ENCODE measurements at places on chromosomes 7 and 10.

DNA sequence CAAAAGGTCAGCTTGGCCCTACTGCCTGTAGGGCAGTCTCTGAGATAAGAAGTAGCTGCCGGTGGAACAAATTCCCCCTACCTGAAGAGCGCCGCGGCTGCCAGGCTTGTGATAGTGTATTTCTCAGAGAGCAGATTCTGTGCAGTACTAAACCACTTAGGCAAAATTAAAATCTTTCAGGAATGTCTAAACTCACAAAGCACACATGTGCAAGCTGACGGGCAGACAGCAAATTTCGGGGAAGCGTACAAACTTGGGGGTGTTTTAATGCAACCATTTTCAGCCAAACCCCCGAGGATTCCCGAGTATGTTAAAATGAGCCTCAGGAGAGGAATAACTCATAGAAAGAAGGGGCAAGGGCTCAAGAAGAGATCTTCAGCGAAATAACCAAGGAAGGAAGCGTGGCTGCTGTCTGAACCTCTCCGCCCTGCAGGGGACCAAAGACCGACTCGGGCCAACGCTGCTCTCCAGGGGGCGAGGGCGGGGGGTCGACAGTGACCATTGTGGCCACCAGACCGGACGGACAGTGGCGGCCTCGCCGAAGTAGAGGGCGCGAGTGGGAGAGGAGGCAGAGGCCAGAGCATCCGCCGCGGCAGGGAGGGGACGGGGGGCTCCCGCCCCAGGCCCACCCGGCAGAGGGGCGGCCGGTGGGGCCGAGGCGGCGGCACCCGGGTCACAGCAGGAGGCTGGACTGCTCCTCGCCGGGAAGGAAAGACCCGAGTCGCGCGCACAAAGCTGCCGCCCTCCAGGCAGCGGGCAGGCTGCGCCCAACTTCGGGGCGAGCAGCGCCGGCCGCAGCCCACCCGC lies 819 bp downstream of the HYCC1 start:
- DNase-seq = peak; percentile 20

- no peak for DNase-seq
Measured at GRCh38 chr7:52360541-52360940, 674.9 kb upstream of the POM121L12 start.

GRCh38 chr10:125060026-125060425 lies 100.3 kb downstream of the CTBP2 start:
- no peak for DNase-seq

DNA sequence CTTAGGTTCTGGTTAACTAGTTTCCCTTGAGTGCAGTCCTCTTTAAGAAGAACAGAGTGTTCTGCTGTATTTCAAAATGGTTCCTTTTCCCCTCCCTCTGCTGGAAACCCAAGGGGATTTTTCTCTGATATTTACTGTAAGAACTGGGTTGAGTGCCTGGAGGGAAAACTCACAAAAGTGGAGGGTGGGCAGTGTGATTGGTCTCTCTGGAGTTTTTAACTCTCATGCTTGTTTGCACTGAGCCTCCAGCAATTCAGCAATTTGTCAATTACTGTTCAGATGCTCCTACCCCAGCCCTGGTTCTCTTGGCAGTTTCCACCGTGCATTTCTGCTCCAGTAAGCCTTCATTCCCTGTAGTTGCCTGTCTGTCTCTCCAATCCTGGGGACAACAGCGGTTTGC lies 273.4 kb upstream of the SORCS1 start:
- DNase-seq = no peak

DNA sequence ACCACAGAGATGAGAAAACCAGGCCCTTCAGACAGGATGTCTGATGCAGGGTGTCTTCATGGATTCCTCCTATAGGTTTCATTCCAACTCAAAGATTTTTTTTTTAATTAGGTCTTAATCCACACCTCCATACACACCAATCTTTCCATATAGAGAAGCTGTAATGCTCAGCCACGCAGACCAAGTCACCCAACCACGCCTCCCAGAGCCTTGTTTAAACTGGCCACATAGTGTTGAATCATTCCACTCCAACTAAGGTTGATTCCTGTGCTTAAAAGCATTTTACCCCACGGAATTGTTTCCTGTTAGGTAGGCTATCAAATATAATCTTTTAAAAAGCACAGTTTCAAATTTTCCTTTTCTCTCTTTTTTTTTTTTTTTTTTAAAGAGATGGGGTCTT lies 153.6 kb downstream of the TYW1B start:
- no peak for DNase-seq

GRCh38 chr7:154198481-154198880 lies 146.3 kb downstream of the DPP6 start:
- DNase-seq = no peak
